Stimulated activated CD8-positive, alpha-beta memory T cell treated with anti-CD3 and anti-CD28 coated beads, Interleukin-15, amount 100 ng/mL, for 24 hours (primary cell): ENCODE measurements at places on chromosomes 5 and 9.

- DNase-seq: no peak
Measured at GRCh38 chr9:136362450-136362784, 1.1 kb downstream of the DNLZ start.

DNA sequence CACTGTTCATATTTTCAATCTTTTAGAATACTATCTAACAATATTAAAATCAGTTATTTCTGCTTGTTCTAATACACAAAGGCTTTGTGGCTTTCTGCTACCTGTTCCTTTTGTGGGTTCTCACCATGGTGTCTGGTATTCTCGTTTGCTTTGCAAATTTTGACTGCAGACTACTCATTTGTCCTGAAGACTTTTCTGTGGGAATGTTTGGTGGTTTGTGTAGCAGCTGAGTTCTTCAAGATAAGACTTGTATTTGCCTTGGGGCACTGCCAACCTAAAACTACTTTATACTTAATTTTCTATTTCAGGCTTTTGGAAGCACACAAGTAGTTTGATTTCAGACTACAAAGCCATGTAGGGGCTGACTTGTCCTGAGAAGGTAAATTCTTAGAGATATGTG is 11.1 kb downstream of the IL33 start:
- no peak for DNase-seq

DNA sequence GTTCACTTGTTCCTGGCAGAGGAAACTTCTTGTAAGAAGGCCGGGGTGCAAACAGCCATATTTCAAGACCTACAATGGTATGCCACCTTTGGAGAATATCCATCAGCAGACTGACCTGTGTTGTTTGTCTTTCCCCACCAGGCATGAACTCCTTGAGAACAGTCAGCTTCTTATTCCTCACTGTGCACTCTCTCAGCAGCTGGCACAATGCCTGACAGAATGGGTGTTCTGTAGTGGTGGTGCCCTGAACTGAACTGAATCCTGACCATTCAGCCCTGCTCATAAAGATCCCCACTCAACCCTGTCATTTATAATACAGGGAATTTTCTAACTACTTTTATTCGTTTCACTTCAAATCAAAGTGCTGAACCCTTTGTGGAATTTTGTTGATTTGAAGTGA is 206.9 kb downstream of the COX7C start:
- DNase-seq: no peak

- no peak for DNase-seq
Measured at GRCh38 chr5:180817893-180818674, 15.5 kb upstream of the MGAT1 start.

- no peak for DNase-seq
Measured at GRCh38 chr5:179864686-179865085, 6.1 kb upstream of the MRNIP start.

DNA sequence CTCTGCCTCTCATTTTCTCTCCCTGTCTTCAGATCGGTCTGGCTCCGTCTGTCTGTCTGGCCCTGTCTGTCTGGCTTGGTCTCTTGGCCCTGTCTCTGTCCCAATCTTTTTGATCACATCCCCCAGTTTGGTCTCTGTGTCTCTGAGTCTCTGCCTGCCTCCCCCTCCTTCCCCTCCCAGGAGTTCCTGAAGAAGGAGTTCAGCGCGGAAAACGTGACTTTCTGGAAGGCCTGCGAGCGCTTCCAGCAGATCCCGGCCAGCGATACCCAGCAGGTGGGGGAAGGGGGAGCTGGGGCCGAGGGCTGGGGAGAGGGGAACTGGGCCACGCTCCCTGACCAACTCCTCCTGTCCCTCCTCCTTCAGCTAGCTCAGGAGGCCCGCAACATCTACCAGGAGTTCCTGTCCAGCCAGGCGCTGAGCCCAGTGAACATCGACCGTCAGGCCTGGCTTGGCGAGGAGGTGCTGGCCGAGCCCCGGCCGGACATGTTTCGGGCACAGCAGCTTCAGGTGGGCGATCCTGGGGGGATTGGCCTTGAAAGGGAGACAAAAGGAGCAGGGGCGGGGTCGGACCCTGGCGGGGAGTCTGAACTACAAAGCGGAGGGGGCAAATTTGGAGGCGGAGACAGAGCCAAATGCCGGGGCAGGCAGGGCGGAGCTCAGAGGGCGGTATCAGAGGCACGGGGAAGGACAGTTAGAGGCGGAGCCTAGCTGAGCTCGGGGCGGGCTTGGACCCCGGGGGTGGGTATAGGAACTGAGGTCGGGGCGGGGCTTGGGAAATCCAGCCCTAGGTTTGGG is 9.0 kb downstream of the RGS14 start:
- DNase-seq: no peak

GRCh38 chr9:101582553-101582952 is 12.2 kb downstream of the PPP3R2 start:
- DNase-seq: no peak

- DNase-seq: no peak
Measured at GRCh38 chr5:67214707-67215447, 18.3 kb upstream of the CD180 start.

GRCh38 chr9:33435821-33436277 is 11.5 kb downstream of the AQP3 start:
- no peak for DNase-seq

DNA sequence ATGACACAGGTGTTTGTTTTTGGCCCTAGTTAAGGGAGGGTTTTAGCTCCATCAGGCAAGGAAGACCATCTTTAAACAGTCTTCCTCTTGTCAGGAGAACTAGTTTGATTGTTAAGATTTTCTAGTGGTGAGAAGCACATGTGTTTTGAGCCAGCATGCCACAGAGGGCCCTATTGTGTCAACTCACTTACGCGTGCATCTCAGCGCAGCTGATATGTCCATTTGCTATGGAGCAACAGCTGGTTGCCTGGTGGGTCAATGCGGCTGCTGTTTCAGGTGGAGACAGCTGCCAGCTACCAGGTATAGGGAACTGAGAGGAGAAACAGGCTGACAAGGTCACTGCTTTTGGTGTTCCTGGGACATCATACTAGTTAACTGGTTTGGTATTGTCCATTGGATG is 100.5 kb upstream of the PRRC1 start:
- no peak for DNase-seq

- DNase-seq: no peak
Measured at GRCh38 chr9:114370968-114371320, 16.8 kb downstream of the AKNA start.

GRCh38 chr5:50967563-50968355 is 301.3 kb downstream of the PARP8 start:
- no peak for DNase-seq

DNA sequence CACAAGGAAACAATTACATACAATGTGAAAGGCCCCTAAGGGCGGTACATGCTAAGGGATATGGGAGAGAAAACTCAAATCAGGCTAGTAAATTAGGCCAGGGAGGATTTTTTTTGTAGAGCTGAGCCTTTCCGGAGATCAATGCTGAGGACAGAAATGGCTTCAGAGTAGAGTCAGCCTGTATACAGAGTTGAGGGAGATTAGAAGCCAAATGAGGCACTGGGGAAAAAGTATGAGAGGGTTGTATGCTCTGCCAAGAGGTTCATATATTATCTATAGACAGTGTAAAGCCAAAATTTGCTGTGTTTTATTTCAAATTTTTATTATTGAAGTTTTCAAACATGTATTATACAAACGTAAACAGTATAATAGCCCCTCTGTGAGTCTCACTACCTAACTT is 103.1 kb downstream of the BNC2 start:
- no peak for DNase-seq

DNA sequence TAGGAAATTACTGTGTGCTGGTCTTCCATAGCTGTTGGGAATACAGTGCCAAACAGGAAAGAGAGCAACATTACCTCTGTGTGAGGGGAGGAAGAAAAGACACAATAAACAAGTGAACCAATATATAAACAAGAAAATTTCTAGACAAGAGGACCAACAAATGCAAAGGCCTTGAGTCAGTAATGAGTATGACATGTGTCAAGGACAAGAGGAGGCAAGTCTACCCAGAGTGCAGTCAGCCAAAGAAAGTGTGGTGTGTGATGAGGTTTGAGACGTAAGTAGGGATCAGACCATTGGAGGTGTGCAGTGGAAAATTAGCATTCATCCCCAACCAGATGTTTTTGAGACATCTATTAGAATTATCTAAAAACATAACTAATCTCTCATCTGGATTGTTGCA is 69.5 kb upstream of the CDH6 start:
- DNase-seq: no peak

DNA sequence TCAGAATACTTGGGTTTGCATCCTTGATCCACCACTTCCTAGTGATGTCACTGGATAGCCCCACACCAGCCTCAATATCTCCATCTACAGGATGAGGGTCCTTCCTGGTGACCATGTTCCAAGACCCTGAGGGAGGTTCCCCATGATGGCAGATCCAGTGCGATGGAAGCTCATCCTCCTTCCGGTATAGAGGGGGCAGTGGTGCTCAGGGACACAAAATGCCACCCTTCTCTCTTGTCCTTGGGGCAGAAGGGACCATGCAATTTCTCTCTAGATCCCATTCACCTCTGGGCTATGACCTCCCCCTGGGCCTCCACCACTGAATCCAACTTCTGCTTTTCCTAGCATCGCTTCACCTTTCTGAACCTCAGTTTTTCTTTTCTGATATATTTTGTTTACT is 5.4 kb upstream of the SLC25A51 start:
- DNase-seq: no peak

GRCh38 chr5:134436523-134437339 is 25.1 kb upstream of the CDKN2AIPNL start:
- DNase-seq: no peak

GRCh38 chr9:37037503-37038301 is 3.6 kb upstream of the PAX5 start:
- DNase-seq: no peak

DNA sequence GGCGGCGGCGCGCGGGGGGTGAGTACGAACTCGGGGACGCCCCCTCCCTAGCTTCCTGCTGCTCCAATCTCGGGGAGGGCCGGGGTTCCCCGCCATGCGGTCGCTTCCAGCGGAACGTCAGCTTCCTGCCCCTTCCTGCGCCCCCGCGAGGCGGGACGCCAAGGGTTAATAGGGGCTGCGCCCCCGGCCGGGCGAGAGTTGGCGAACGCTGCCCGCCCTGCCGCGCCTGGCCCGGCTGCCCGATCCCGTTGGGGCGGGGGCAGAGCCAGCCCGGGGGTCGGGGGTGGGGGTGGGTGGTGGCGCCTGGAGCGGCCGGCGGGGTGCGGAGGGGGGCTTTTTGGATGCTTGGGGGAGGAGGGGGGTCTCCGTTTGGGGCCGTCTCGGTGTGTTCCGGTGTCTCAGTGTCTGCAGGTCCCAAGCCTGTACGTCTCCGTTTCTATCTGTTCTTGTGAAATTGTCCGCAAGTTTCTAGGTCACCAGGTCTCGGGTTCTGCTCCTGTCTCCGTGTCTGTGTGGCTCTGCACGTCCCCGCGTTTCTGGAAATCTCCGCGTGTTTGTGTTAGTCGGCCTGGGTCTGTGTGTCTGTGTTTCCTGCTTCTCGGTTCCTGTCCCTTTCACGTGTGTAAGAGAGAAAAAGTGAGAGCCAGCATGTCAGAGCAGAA is 789 bp downstream of the COL27A1 start:
- no peak for DNase-seq

DNA sequence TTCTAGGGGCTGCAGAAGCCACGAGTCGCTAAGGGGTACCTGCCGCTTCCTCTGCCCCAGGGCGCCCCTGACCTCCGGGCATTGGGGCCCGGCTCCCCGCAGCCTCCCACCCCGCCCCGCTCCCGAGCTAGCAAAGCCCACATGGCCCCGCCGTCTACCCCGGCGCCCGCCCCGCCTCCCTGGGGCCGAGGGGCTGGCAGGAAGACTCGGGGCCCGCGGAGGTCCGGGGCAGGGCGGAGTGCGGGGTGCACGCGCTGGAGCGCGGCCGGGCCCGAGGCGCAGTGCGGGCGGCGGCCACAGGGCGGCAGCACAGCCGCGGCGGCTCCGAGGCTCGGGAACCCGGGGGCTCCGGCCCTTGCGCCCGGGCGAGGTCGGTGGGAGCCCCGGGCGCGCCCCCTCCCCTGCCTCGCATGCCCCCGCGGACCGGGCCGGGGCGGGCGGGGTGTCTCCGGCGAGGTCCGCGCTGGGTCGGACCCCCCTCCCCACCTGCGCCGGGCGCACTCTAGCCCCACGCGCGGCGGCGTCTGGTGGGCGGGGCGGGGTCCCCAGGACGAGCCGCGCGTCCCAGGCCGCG is 6.7 kb downstream of the NRARP start:
- peak; percentile 37 for DNase-seq

GRCh38 chr9:137764981-137765380 is 112.6 kb upstream of the CACNA1B start:
- no peak for DNase-seq

DNA sequence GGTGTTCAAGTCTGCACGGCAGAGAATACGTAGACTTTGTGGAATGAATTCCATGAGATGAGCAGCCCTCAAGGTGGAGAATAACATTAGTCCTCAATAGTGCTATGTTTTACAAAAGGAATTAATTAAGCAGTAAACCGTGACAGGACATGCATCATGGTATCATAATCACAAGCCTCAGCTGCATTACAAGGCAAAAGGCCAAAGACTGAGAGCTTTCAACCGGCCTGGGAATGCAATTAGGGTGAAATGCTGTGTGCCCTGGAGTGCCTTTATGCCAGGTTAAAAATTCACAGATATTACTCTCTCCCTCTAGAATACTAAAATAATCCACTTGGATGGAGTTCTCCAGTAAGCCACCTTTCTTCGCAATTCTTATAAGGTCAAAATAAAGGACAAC is 270.6 kb downstream of the MLLT3 start:
- DNase-seq: no peak

- DNase-seq: no peak
Measured at GRCh38 chr5:170266570-170267381, 30.8 kb downstream of the LCP2 start.

- DNase-seq: no peak
Measured at GRCh38 chr5:612498-613424, 621 bp downstream of the CEP72 start.

DNA sequence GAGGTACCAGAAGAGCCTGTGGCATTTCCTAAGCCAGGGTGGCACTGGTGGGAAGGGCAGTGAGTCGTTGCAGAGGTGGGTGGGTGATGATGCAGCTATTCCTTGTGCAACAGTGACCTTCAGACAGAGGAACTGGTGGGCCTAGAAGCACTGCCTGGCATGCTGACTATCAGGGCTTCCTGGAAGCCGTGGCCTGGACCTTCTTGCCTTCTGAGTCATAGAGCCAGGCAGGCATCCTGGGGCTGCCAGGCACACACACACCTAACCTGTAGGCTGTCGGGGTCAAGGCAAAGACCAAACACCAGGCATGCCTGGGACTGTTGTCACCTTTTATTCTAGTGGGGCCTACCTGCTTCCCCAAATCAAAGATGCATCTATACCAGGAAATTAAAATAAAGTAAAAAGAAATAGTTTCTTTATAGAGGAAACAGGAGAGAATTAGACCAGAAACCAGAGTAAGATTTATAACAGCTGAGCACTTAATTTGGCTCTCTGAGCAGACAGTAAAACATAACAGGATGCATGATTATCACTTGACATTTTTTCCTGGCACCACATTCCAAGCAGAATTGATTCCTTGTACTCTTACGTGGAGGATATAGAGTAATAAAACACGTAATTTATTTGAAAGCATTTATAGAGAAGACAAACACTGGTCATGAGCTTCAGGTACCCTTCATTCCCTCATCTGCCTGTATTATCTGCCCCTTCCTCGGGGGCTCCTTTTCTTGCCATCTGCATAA is 25.1 kb downstream of the NANS start:
- no peak for DNase-seq

DNA sequence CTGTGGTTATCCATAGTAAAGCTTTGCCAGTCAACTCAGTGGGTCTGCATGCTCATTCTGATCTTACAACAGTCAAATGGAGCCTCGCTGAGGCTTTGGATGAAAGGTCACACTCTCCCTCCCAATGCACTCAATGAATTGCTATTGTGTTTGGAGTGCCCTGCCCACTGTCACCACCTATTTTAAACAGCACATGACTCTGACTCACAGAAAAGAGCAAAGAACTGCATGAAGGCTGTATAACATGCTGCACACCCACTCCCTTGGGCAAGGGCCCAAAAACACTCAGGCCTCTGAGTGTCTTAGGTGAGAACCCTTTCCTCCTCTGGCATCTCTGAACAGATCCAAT is 118.7 kb upstream of the CCDC112 start:
- DNase-seq: no peak
